ENCODE measurements at places on chromosomes 16 and 17.
A peak's percentile ranks its signal among the peaks of the same experiment; 100 is the strongest.

GRCh38 chr16:1534021-1535020, 855 bp downstream of the TMEM204 start:
- DNase-seq = peak; percentile 55

DNA sequence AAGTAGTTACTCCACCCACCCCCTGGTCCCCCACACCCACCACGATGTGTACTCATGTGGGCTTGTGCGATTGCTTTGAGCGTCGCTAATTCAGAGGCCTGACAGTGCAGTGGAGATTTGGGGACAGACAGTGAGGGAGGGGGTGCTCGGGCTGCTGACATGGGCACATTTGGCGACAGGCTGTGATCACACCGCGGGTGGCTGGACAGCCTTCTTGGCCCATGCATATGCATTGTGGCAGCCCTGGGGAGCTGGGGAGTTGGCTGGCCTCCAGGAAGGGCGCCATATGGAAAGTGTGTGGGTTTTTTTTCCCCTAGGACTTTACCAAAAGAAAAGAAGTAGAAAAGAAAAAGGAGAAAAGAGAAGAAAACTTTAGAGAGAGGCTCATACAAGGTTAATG, 275.5 kb upstream of the N4BP1 start:
- DNase-seq = no peak

GRCh38 chr17:48878920-48879898, 13.4 kb upstream of the ATP5MC1 start:
- DNase-seq = peak; percentile 84

DNA sequence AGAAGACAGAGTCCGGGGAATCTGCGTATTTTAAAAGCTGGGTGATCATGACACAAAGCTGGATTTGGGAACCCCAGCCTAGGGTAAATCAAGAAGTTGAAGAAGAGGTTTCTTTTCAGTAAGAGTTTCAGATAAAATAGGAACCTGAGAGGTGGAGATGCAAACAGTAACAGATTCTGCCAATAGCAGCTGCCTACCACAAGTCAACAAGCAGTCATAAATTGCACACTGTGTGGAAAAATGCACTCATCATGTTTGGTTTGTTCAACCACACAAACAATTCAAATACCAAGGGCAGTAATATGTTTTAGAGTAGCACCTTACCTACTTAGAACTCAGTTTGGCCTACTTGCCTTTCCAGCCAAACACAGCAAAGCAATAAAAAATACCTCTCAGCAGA, 14.0 kb downstream of the MYO1D start:
- no peak for DNase-seq

GRCh38 chr17:2982854-2983253, 80.6 kb downstream of the OR1D5 start:
- DNase-seq = peak; percentile 59

DNA sequence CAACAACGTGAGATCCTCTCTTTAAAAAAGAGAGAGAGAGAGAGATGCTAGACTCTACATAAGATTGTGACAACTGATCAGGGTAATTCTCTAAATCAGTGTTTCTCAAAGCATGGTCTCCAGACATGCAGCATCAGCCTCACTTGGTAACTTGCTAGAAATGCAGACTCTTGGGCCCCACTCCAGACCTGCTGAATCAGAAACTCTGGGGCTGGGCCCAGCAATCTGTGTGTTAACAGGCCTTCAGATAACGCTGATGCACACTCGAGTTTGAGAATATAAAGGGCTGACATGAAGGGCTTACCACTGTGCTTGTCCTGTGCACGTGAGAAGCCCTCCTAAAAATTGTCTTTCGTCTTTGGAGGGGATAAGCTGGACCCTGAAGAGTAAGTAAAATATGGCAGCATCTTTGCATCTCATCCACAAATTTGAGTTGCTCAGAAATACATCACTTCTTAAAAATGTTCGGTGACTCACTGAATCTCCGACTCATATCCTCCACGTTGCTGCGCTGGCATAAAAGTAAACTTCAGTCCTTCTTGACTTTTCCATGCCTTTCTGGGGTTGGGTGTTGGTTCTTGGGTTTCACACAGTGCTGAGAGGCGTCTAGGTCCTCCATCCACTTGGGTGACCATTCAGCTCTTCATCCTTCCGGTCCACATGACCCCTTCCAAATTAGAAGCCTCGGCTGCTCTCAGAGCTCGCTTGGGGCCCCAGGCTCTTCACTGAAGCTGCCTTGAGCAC, 26.1 kb upstream of the KDM8 start:
- peak; percentile 87 for DNase-seq

- DNase-seq = no peak
Observed at GRCh38 chr16:11535494-11535893, 51.2 kb downstream of the LITAF start.

DNA sequence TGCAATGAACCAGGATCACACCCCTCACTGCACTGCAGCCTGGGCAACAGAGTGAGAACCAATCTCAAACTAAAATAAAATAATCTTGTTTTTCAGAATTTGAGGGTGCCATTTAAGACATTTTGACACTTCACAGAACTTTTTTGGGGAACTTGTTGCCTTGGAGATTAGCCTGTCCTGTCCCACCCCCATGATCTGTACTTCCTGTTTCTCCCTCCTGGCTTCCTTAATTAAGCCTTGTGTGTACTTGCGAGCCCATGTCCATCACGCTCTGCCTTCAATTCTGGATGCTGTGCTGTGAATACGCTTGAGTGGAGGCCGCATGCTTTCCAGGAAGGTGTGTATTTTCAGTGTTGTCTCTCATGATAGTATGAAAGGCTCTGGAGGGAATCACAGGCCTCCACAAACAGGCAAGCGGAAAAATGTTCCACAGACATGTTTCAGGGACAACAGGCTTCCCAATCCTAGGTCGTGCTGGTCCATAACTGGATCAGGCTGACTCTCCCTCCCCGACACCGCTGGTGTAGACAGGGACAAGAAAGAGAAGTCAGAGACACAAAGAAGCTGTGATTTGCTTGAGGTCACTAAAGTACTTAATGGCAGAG, 56.9 kb downstream of the NOS2 start:
- no peak for DNase-seq

DNA sequence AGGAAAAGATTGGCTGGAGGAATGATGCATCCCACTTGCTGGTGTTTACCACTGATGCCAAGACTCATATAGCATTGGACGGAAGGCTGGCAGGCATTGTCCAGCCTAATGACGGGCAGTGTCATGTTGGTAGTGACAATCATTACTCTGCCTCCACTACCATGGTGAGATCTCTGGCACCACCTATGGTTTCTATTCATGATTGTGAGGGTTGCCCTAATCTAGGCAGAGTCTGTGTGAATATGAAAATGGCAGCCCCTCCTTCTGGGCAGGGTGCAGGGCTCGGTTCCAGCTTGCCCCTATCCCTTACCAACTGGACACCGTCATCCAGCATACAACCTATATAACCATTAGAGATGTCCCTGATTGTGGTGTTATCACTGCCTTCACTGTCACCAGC, 33.4 kb downstream of the ITGB3 start:
- no peak for DNase-seq

DNA sequence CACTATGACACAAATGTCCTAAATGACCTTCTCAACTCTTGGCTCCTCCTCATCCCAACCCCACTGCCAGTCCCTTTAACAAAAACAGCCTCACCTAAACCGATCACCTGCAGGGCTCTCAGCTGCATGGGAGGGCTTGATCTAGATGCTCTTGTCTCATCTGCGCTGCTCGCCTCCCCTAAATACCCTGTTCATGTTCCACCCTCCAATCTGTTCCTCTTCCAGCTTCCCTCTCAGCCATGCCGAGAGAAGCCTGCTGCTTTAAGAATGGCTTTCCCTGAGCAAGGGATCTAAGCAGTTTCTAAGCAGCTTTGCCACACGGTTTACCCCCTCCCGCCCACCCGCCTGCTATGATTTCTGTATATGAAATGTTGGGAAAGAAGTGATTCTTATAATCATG, 23.7 kb downstream of the PIPOX start:
- no peak for DNase-seq

GRCh38 chr17:78315355-78316114, 44.3 kb downstream of the SOCS3 start:
- peak; percentile 98 for DNase-seq

DNA sequence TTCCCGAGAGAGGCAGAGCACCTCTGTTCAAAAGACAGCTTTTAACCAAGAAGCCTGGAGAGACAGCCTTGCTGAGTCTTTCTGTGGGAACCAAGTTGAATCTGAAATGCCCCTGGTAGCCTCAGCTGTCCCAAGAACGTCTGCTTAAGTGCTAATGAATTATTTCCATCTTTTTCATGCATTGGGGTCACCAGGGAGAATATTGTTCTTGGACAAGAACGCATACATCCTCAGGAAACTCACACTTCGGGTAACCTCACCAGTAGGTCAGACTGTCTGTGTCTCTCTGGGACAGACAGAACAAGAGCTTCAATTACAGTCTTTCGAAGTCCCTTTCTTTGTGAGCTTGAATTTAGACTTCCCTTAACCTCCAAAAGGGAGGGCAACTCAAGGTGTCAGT, 134.6 kb upstream of the ADAMTS18 start:
- no peak for DNase-seq

DNA sequence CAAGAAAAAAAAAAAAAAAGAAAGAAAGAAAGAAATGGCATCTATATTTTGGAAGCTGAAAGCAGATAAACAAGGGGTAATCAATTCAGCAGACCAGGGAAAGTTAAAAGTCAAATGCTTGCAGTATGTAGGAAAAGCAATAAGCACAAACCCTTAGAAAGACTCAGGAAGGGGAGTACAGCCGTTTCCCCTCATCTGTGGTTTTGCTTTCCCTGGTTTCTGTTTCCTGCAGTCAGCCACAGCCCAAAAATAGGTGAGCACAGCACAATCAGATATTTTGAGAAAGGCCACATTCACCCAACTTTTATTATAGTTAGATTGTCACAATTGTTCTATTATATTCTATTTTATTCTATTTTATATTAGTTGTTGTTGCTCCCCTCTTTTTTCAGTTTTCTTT, 14.4 kb upstream of the ALOX12 start:
- no peak for DNase-seq

DNA sequence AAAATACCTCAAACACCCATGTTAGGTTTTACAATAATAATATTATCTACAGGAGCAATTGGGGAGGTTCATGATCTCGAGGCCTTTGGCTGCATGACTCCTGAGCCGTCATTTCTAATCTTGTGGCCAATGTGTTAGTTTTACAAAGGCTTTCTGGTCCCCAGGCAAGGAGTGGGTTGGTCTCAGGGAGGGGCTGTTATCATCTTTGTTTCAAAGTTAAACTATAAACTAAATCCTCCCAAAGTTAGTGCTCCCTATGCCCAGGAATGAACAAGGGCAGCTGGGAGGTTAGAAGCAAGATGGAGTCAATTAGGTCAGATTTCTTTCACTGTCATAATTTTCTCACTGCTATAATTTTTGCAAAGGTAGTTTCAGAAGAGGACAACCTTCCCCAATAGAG, 9.1 kb upstream of the CCL5 start:
- no peak for DNase-seq

- DNase-seq = peak; percentile 79
Observed at GRCh38 chr17:76714822-76715495, 4.2 kb upstream of the MXRA7 start.

- DNase-seq = peak; percentile 23
Observed at GRCh38 chr17:49859991-49860953, 12.4 kb upstream of the TAC4 start.

GRCh38 chr16:8358937-8359336, 231.4 kb downstream of the TMEM114 start:
- DNase-seq = no peak

- DNase-seq = no peak
Observed at GRCh38 chr16:11554053-11554452, 32.7 kb downstream of the LITAF start.

- DNase-seq = peak; percentile 58
Observed at GRCh38 chr17:78806451-78806850, 24.4 kb upstream of the CYTH1 start.

DNA sequence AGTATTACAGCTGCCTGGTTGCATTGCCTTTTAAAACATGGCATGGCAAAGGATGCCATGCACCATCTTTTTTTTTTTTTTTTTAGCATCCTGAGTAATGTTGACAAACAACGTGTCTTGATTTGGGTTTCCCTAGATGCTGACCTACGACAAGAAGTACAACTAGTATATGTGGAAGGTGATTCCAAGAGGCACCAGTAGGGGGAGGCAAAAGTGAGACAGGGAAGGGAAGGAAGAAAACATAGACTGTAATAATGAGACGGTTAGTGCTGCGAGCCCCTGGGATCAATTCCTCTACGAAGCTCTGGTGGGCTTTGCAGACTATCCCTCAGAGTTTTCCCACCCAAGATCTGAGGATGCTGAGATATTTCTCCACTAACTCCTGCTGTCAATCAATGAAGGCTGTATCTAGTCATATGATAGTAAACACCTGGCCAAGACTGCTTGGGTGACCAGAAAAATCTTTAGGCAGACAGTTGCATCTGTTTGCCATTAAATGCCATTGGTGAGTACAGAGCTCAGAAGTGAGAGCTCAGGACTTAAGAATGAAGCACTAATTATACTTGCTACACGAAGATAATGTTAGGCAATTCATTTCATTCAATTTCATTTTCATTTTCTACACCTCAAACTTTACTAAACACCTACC, 458.6 kb upstream of the GOT2 start:
- DNase-seq = peak; percentile 28

DNA sequence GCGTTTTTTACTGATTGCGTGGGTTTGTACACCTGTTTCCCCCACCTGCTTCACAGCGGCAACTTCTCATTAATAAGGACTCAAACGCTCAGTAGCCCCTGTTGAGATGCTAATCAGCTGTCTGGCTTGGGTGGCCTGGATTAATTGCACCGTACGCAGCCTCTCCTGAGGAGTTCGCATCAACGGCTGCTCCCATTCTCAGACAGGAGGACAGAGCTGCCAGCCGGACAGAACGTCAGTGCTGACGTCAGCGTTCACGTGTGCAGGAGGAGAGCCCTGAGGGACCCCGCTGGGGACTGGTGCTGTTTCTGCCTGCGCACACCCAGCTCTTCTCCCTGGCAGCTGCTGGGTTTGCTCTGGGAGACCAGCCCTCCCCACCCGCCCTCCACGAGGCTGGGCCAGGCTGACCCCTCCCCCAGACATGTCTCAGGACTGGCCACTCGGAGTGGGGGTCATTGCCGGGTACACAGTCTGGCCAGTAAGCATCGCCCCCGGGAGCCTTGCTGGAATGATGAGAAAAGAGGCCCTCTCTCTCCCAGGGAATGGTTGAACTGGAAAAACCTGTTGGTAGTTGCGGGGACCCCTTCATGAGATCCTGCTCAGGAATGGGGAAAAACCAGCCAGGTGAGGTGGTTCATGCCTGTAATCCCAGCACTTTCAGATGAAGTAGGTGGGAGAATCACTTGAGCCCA, 5.7 kb upstream of the BANP start:
- peak; percentile 69 for DNase-seq

GRCh38 chr17:50170662-50171370, 5.0 kb downstream of the SGCA start:
- peak; percentile 42 for DNase-seq

Data from ELR (cell line).